ENCODE measurements at places on chromosomes 12 and 14.

GRCh38 chr12:15627995-15628945 lies 160.9 kb downstream of the EPS8 start:
- no peak for DNase-seq

GRCh38 chr12:54678131-54678530 lies 30.0 kb upstream of the DCD start:
- DNase-seq, result no peak

DNA sequence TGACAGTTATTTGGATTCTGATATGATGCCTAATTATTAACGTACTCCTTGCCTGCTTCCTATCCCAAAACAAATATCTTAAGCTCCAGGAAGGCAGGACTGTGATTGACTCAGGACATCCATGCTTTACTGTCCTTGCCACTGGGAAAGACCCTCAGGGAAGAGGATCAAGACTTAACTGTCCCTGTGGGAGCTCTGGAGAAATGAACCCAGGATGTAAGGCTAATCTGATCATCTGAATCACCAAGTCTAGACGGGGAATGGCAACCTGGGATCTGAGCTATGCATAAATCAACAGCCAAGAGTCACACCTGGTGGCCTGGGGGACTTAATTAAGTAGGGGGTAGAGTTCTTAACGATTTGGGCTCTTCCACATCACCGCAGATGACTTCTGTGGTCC lies 153.2 kb upstream of the BCL2L14 start:
- no peak for DNase-seq

DNA sequence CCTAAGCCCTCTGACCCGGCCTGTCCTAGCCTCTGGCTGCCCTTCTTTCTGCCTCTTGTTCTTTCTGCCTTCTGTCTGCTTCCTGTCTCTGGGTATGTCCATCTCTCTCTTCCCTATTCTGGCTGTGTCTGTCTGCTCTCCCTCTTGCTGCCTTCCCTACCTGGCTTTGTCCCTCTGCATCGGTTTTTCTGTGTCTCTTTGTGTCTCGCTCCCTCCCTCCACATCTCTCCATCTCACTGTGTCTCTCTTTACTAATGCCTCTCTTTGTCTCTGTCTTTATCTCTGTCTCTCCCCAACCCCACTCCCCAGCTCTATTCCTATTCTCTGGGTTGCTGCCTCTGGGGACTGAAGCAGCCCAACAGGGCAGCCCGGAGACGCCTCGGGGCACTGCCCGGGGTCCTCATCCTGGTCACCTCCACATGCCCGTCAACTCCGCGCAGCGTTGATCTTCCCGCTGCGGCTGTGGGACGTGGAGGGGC lies 10.1 kb downstream of the SHMT2 start:
- DNase-seq, result no peak

- DNase-seq, result no peak
These were observed 273.1 kb downstream of the C12orf50 start for GRCh38 chr12:87756111-87756510.

- peak; percentile 28 for DNase-seq
These were observed 4.9 kb upstream of the MTA1 start for GRCh38 chr14:105414456-105415371.

- DNase-seq, result no peak
These were observed 20.5 kb downstream of the IRF2BPL start for GRCh38 chr14:77007975-77008421.

DNA sequence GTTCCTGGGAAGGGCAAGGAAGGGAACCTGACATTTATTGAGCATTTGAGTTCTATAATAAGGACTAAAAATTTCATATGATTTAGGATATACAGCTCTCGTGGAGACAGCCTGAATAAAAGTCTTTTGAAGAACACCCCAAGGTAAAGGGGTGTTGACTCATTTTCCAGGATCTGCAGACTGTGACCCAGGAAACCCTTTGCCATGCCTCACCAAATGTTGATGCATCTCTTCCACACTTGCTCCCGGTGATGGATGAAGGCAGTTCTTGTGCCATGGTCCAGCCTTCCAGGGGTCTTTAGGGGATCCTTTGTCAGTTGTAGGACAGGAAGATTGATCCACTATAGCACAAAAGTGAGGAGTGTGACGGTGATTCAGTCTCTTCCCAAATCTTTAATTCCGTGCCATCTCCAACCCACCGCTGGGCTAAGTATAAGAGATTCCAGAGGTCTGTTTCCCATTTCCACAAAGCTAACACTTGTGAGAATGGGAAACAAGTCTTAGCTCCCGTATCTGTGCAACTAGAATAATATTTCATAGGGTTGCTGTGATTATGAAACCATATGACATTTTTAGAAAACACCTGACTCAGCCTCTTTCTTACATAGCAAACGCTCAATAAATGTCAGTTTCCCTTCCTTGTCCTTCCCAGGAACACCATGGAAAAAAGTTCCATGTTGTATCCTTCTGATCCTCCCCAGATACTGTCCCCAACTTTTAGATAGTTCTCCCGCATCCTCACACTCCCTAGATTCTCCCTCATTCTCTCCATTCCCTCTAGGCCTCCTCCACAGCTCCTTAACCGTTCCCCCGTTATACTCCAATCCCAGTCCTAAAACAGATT lies 836 bp downstream of the AAAS start:
- DNase-seq, result no peak

- no peak for DNase-seq
These were observed 291.4 kb downstream of the NAV3 start for GRCh38 chr12:78121969-78122610.

DNA sequence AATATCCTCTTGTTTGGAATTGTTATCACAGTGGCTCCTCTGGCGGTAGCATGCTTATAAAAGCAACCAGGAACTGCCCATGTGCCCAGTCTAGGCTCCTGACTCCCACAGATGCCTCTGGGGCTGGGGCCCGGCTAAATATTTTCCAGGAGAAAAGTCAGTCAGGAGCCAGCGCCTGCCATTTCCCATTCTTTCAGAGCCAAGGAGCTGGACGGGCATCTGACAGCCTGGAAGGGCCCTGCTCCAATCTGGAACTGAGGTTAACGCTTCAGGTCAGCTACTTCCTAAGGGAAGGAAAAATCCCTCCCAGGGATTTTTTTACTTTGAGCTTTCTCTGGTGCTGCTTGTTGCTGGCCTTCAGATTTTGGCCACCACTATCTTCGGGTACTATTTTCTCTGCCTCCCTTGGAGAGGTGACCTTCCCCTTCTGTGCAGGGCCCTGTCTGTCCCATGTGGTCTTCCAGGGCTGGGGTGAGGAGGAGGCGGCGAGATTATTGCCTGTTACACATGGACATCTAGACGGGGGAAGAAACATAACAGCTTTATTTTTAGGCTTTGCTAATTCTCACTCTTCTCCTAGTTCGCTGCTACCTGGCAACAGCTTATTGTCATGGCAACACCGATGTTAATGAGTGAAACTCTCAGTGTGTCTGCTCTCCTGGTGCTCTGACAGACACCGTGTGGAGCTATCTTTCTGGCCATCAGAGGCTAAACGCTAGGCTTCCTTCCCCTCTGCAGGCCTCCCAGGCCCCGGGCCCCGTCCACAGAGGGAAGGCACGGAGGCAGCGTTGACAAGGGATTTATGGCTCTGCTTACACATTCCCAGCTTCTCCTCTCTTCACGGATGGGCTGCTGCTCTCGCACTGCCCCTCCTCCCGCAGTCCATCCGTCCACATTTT lies 160.4 kb downstream of the CACNA1C start:
- no peak for DNase-seq

DNA sequence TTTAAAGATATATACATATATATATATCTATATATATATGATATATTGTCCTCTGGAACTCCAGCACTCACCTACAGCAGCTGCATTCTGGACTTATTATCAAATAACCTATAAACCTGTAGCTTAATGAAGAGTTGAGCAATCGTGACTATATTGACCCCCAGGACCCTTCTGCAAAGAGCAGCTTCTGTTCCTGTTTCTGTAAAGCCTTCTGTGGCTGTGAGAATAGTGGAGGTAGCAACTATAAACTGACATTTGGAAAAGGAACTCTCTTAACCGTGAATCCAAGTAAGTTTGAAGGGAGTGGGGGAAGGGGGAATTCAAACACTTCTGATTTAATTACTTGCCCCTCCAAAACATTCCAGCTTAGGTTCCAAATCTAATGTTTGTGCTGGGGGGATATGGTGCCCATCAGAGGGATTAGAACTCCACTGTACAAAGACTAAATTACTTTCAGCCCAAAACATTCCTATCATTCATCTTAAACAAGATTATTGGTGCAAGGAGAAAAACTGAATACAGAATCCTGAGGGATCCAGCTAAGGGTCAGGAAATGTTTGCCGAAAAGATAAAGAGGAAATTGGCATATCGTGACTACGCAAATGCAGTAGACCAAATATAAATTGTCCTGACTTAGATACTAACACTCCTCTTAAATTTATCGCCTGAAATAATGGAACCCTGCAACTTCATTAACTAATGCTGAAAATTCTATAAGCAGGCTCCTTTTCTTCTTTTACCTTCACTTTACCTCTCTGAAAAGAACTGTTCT lies 106.1 kb downstream of the DAD1 start:
- no peak for DNase-seq

DNA sequence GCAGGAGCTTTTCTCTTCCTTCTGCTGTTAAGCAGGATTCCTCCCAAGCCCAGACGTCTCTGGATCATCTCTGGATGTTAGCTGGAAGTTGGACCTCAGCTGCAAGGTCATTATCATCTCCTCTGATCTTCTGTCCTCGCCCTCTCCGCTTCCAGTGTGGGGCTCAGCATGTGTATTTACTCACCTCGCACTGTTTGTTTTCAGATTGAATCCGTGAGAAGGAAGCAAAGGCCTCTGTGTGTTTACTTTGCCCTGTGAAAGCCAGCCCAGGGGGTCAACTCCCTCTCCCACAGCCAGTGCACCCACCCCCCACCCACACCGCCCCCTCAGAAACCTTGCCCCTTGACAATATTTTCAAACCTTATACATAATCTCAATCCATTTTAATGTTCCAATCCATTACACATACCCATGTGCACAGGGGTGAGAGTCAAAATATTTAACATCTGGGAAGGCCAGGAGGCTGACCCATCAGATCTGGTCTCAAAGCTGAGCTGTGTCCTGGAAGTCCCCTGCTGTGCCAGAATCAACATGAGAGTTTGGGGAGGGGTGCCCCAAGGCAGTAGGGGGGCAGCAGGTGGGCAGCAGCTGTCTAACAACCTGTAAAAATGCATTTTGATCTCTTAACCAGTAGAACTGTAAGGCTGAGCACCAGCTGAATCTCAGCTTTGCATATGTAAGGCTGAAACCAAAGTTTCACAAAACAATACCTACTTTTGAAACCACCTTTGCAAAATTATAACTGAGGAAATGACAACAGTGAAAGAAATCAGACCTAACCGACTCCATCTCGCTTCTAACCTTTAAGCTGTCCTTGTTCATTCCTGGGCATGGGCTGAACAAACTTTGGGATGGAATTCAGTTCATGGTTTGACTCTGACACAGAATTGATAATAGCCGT lies 157.9 kb downstream of the ZNF664 start:
- no peak for DNase-seq

DNA sequence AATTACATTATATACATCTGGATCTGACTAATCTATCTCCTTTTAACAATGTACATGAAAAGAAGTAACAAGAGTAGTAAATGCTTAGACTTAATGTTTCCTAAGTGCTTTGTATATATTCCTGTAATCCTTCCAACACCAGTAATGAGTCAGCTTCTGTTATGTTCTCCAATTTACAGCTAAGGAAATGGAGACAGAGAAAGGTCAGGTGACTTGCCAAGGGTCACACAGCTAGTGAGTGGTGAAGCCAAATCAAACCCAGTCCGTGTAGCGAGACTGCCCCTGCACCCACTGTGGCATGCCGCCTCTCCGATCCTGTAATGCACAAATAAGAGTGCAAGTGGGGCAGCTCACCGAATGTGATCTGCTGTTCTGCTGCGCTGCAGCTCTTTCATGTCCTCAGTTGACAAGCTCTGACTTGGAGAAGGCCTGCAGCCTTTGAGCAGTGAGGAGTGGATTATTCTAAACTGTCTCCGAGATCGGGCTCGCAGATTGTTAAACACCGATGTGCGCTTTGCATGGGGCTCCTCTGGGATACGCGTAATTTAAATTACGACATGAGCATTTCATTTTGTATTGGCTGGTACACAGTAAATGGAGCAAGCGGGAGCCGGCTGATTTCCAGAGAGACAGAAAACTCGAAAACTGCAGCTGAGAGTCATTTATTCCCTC lies 65.1 kb upstream of the KTN1 start:
- DNase-seq, result no peak

DNA sequence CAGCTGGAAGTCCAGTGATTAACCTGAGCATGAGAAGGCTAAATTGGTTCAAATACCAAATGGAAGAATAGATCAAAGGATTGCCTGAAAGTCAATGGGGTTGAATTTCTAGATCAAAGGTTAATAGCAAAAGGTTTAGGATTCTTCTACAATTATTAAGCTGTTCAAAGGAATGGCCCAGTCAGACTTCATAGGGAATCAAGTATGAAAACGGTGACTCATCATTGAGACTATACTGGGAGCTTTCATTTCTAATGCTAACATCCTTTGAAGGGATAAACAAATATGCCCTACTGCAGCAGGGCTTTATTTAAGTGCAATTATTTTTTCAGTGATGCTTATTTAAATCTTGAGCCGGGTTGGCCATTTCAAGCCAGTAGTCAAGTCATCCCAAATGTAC lies 152.8 kb downstream of the RIMBP2 start:
- no peak for DNase-seq

DNA sequence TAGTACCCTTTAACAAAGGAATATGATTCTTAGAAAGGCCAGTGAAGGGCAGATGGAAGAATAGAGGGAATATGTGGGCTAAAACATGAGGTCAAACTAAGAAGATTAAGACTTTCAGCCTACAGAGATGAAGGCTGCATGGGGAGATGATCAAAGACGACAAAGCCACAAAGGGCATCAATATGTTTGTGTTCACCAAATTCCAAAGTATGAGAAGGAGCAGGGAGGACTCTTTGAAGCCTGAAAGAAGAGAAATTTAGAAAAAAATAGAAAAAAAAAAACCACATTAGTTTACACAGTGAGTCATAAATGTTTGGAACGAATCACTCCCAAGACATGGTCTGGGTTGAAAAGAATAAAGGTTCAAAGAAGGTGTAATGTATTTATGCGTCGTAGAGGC lies 131.8 kb downstream of the NEDD1 start:
- DNase-seq, result no peak

- no peak for DNase-seq
These were observed 3.2 kb downstream of the HSPB8 start for GRCh38 chr12:119181944-119182343.

DNA sequence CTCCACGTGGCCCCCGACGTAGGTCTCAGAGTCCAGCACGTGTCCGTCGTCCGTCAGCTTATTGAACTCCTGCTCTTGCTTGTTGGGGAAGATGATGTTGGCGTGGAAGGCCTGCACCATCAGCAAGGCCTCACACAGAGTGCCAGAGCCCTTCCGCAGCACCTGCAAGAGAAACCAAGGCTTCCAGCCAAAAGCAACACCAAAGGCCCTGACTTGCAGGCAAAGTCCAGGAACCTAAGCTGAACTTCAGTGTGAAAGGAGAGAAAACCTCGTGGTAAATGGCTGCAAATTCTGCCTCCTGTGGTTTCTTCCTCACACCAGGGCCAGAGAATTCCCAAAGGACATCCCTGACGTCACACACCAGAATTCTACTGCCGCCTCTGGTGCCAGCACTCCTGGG lies 14.5 kb downstream of the POLE start:
- no peak for DNase-seq
